ENCODE measurements at places on chromosomes 13 and 19.

DNA sequence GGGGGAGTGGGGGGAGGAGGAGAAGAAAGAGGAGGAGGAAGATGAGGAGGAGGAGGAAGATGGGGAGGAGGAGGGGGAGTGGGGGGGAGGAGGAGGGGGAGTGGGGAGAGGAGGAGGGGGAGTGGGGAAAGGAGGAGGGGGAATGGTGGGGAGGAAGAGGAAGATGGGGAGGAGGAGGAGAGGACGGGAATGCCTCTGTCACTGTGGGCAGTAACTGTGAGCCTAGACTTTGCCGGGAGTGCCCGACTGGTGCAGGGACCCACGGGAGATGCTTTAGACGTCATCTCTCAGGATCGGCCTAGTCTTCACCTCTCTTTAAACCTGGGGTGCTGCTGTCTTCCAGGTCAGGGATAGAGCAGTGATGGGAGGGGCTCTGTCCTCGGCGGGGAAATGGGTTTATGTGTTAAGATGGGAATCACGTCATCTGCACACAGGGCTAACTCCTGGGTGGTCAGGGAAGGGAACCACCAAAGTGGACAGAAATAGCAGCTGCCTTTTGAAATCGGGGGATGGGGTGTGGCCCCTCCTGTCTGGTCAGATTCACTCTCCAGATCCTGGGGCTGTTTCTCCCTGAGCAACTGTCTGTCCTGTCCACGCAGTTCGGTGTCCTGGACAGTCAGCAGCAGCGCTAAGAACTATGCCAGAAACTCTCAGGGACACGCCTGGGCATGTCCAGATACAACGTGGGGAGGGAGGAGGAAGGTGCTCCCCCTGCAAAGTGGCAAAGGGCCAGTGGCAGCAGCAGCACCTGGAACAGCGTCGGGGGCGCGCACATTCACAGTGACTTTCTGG is 26.9 kb downstream of the GAS6 start:
- DNase-seq, result no peak

GRCh38 chr19:38765214-38765613 is 8.1 kb downstream of the LGALS7 start:
- DNase-seq, result no peak

DNA sequence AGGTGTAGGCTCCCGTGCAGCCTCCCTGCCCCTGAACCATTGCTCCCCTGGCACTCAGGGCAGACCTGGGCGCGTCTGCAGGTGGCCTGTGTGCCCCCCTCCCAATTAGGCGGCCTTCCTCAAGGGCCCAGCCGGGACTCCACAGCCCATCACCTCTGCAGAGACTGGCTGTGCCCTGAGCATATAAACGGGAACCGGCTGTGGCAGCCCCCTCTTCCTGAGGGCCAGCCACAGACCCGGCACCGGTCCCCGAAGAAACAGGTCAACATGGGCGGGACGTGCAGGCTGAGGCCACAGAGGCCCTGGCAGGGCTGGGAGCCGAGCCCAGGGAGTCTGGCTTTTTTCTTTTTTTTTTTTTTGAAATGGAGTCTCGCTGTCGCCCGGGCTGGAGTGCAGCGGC is 12.0 kb downstream of the PIAS4 start:
- DNase-seq, result no peak

DNA sequence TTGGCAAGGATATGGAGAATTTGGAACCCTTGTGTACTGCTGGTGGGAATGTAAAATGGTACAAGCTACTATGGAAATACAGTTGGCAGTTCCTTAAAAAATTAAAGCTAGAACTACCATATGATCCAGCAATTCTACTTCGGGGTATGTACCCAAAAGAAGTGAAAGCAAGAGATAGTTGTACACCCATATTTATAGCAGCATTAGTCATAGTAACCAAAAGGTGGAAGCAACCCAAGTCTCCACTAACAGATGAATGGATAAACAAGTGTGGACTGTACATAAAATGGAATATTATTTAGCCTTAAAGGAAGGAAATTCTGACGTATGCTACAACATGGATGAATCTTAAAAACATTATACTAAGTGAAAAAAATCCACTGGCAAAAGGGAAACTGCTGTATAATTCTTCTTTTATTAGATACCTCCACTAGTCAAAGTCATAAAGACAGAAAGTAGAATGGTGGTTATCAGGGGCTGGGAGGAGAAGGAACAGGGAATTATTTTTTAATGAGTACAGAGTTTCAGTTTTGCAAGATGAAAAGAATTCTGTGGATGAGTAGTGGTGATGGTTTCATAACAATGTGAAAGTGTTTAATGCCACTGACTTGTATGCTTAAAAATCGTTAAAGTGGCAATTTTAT is 141.6 kb downstream of the RXFP2 start:
- no peak for DNase-seq

DNA sequence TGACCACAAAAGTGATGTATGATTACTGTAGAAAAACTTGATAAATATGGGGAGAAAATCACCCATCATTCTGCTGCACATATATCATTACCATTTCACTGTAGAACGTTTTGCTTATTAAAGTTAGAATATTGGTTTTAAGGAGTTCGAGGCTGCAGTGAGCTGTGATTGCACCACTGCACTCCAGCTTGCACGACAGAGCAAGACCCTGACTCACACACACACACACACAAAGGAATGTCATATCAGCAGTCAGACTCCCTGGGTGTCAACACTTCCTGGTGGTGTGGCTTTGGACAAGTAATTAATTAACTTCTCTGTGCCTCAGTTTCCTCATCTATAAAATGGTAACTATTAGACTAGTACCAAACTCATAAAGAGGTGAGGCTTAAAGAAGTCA is 11.3 kb upstream of the PNMA8A start:
- no peak for DNase-seq

- DNase-seq, result no peak
Observed at GRCh38 chr13:32253911-32254399, 61.2 kb downstream of the ZAR1L start.

GRCh38 chr13:39132286-39133230 is 94.3 kb downstream of the NHLRC3 start:
- no peak for DNase-seq

GRCh38 chr13:99875391-99875790 is 96.2 kb downstream of the ZIC5 start:
- no peak for DNase-seq

DNA sequence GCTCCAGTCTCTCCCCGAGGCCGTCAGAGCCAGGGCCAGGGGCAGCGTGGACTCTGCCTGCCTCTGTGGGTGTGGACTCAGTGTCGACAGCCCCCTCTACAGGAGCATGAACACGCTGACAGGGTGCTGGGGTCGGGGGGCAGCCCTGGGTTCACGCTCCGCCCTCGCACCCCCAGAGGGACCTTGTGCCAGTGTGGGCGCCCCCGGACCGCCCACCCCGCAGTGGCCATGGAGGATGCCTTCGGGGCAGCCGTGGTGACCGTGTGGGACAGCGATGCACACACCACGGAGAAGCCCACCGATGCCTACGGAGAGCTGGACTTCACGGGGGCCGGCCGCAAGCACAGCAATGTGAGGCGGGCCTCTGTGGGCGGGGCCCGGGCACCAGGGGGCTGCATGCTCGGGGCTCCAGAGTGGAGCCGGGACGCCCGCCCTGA is 8.3 kb downstream of the TRPM4 start:
- DNase-seq, result no peak

GRCh38 chr19:34428549-34429285 is 536 bp downstream of the UBA2 start:
- DNase-seq, result no peak

- no peak for DNase-seq
Observed at GRCh38 chr13:73195091-73195490, 136.3 kb downstream of the KLF5 start.

- DNase-seq, result no peak
Observed at GRCh38 chr19:1293782-1294604, 8.3 kb downstream of the EFNA2 start.

DNA sequence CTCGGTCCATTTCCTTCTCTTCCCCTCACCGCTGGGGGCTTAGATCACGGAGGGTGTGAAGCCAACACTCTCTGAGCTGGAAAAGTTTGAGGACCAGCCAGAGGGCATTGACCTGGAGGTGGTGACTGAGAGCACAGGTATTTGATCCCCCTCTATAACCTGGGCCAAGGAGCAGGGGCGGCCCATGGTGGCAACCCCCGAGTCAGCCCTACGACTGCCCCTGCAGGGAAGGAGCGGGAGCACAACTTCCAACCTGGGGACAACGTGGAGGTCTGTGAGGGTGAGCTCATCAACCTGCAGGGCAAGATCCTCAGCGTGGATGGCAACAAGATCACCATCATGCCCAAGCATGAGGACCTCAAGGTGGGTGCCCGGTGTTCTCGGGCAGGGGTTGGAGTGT is 11.6 kb upstream of the TIMM50 start:
- DNase-seq, result no peak

DNA sequence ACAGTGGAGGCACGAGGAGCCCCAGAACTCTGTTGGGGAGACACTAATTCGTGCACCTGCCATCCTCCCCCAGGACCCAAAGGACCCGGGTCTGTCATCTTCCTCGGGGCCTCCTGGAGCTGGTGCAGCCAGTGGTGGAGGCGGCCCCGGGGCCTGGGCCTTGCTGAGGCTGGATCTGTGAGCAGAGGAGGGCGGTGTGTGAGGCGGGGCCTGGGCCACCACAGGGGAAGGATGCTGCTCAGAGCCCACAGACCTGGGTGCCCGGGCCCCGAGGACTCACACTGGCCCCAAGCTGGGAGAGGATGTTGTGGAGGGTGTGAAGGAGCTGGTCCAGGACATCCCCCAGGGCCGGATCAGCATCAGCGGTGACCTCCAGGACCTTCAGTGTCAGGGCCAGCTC is 8.3 kb downstream of the IFNL3 start:
- DNase-seq, result no peak

- no peak for DNase-seq
Observed at GRCh38 chr19:35209646-35210045, 18.9 kb downstream of the FAM187B start.

DNA sequence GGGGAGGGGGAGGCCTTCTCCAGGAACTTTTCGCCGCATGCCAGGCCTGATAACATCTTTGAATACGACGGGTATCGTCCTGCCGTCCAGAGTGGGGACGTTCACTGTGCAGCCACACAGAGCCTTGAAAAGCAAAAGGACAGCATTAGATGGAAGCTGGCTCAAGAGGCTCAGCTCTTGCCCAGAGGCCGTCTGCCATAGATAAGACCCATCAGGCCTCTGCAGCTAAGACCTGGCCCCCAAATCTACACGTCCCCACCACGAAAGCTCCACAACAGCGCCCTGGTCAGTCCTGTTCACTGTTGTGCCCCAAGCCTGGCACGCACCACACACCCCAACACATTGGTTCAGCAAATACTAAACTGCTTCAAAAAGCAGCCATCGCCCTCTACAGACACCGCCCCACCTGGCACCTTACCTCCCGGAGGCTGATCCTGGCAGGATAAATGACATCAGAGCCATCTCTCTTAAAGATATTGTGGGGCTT is 2.1 kb downstream of the DNAJB1 start:
- DNase-seq, result no peak

DNA sequence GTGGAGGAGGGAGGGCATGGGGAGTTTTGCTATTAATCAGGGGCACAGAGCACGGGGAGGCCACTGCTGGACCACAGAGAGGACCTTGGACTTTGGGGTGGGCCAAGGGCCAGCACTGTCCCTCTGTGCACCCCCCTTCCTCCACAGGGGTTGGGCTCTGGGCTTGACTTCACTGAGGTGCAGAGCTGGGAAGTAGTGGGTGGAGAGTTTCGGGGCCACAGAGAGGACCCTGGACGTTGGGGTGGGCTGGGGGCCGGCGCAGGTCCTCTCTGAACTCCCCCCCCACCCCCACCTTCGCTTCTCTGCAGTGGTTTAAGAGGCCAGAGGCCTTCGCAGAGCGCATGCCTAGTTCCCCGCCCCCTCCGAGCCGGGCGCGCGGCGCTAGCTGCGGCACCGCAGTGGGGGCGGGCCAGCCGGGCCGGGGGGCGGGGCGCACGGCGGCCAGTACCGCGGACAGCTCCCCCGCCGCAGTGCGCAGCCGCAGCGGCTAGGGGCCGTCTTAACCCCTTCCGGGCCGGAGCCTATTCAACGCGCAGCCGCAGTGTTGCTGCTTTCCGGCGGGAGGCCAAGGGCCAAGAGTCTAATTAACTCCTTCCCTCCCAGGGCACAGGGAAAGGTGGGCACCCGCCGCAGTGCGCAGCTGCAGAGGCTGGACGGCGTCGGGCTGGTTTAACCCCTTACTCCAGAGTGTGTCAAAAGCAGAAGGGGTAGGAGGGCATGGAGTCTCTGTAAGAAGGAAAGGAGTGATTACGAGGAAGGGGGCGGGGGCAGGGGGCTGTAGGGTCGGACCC is 3.7 kb downstream of the KCNC3 start:
- DNase-seq, result no peak

- no peak for DNase-seq
Observed at GRCh38 chr19:10567656-10568055, 1.1 kb downstream of the CDKN2D start.

DNA sequence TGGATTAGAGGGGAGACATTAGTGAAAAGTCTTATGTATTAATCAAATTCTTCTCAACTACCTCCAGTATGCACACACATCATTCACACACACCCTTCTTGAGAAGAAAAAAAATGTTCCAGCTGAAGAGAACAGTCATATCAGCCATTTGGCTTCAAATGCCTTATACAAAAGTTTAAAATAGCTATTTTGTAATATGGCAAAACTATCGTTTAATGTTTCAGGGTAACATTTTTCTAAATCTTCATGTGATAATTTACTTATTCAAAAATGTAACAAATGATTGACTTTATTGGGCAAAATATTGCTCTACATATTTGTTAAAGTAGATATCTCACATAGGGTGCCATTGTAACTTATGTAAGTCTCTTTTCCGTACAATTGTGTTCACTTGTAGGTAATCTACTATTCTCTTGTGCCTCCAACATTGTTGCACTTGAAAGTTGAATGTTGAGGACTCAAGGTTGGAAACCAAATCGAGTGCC is 13.6 kb downstream of the ZIC2 start:
- no peak for DNase-seq

DNA sequence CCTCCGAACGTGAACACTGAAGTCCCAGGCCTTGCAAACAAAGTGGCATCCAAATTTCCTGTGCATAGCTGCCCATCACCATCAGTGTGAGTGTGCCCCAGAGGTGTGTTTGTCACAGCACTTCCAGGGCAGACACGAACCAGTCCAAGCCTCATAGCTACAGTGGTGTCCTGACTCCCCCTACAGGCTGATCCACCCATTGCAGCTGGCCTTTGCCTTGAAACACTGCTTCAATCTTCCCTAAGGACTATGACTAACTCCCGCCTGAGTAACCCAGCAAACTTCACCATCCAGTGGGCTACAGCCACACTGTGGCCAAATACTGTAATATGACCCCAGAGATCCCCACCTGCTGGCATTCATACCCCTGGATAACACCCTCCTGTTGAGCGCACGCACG is 3.9 kb downstream of the ZNF266 start:
- no peak for DNase-seq

DNA sequence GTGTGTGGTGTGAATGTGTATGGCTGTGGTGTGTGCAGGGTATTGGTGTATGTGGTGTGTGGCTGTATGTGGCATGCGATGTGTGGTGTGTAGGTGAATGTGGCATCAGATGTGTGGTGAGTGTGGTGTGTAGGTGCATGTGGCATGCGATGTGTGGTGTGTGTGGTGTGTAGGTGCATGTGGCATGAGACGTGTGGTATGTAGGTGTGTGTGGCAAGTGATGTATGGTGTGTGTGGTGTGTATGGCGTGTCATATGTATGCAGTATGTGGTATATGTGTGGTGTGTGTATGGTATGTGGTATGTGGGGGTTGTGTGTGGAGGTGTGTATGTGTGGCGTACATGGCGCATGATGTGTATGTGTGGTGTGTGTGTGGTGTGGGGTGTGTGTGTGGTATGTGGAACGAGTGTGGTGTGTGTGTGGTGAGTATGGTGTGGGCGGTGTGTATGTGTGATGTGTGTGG is 63.4 kb downstream of the PEPD start:
- no peak for DNase-seq

- no peak for DNase-seq
Observed at GRCh38 chr13:45332831-45333219, 8.2 kb downstream of the TPT1 start.

Data from NCI-H2081 treated with DMSO at 0.1 percent for 48 hours (cell line).